ENCODE measurements at places on chromosomes 3 and 15.
A peak's percentile ranks its signal among the peaks of the same experiment; 100 is the strongest.

DNA sequence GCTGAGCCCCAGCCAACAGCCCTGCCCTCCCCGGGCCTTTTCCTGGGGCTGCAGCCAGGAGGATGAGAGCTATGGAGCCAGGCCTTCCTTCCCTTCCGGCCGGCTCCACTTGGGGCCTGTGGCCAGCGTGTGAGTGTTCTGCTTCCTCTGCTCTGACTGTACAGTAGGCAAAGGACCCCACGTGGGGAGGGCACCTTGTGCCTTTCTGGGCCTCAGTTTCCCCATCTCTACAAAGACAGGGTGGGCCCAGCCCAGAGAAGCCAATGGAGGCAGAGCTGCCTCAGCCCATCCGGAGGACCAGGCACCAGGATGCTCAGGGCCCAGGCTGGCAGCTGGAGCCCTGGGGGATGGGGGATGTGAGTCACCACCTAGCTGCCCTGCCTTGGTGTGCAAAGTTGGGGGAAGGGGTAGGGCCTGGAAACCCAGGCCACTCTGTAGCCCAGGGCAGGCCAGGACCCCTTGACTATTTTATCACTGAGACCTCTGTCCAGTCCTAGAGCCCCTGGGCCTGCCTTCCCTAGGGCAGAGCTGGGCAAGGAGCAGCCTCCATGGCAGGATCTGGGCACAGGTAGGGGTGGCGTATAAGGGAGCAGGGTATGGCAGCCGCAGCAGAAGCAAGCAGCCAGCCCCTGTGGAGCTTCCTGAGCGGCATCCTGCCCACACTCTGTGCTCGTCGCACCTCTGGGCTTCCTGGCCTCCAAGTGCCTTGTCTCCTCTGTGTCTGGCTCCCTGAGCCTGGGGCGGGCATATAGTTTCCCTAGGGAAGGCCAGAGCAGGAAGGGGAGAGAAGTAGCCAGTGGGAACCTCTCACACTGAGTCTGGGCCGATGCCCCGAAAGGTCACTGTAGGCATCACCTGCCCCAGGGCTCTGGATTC, 1.8 kb downstream of the PSTPIP1 start:
- DNase-seq, result no peak

GRCh38 chr3:171058873-171059603, 32.5 kb upstream of the SLC2A2 start:
- no peak for DNase-seq

GRCh38 chr3:197513953-197514785, 41.6 kb downstream of the BDH1 start:
- DNase-seq, result no peak

GRCh38 chr3:64552160-64552559, 135.6 kb downstream of the ADAMTS9 start:
- no peak for DNase-seq

GRCh38 chr3:66394019-66394752, 106.6 kb downstream of the LRIG1 start:
- no peak for DNase-seq

GRCh38 chr3:52109611-52110301, 44.5 kb downstream of the POC1A start:
- no peak for DNase-seq

DNA sequence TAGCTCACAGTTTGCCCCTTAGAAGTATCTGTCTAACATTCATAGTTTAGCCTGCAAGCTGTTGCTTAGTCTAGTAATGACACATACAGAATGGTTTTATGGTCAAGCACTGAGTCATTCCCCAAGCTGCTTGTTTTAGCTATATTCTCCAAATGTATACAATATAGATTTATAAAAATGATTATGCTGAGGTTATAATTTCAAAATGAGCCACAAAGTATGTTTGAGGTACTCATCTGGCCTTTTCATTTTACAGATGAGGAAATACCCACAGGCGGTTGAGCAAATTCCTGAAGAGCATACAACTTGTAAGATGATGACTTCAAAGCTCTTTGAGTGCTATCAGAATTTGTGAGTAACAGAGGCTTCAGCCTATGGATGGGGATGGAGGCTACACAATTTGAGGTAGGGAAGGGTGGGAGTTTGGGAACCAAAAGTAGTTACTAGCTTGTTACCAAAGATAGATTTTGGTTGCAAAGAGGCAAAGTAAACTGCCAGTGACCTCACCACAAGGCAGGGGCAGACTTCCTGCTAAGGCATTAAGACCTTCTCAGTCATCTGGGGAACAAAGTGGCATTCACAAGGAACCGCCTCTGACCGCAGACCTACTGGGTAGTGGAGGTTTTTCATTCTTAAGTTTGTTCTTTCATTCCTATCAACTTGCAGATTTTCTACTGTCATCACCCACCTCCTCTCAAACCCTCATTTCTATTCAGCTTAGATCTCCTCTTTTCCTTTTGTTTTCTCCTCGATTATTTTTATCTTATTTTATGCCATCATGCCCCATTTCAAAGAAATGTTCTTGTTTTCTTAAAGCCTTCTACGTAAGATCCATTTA, 257.2 kb upstream of the NECTIN3 start:
- DNase-seq, result peak; percentile 59

GRCh38 chr3:61646851-61647525, 85.6 kb downstream of the PTPRG start:
- DNase-seq, result no peak

- no peak for DNase-seq
Observed at GRCh38 chr3:13580256-13581023, 31.5 kb downstream of the FBLN2 start.

DNA sequence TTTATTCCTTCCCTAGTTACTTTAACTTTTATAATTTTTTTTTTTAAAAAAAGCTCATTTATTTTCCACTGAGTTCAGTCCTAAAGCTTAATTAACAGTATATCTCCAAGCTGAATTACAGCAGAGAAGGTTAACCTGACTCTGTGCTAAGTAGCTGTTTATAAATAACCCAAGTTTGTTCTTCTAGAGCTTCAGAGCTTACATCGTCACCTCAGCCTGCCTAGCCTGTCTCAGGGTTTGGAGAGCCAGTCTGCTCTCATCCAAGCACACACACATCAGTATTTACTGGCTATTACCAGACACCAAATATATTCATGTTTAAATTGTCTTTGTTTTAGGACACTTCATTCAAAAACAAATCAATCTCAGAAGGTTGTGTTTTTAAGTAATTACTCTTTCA, 154.9 kb downstream of the CDIN1 start:
- no peak for DNase-seq

DNA sequence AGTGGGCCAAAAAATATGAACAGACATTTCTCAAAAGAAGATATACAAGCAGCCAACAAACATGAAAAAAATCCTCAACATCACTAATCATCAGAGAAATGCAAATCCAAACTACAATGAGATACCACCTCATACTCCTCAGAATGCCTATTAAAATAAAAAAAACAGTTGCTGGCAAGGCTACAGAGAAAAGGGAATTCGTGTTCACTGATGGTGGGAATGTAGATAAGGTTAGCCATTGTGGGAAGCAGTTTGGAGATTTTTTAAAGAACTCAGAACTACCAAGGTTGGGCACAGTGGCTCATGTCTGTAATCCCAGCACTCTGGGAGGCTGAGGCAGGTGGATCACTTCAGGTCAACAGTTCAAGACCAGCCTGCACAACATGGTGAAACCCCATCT, 27.8 kb upstream of the C15orf40 start:
- DNase-seq, result no peak

DNA sequence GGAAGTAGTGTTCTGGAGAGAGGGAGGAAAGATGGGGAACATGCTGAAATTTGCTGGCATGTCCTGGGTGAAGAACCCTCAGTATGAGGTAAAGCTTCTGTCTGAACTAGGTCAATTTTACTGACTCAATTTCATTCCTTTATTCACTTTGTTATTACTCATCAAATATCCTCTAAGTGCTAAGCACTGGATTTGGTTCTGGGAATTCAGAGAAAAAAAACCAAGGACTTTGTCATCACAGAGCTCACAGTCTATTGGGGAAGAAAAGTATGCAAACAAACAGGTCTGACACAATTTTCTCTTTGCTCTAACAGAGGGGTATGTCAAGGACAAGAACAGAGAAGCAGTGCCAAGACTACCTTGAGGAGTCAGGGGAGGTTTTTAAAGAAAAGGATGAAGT, 68.0 kb downstream of the TFG start:
- no peak for DNase-seq

DNA sequence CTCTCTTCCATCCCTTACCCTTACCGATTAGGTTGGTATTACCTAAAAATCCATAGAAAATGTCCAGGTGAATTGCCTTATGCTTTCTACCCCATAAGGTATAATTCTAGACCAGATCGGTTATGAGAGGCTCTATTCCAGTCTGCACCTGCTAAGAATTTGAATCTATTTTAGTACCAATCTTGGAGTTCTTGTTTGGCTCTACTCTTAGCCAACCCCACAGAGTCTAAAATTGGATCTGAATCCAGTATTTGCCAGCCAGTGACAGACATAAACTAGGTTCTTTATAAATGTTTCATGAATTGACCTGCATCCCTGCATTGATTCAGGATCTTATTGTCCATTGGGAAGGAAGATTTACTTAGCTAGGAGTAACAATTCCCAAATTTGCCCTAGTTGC, 6.5 kb downstream of the KLHL24 start:
- no peak for DNase-seq

GRCh38 chr3:119258915-119259314, 18.2 kb upstream of the B4GALT4 start:
- DNase-seq, result no peak

GRCh38 chr15:99983171-99983885, 250.1 kb upstream of the LYSMD4 start:
- peak; percentile 49 for DNase-seq

DNA sequence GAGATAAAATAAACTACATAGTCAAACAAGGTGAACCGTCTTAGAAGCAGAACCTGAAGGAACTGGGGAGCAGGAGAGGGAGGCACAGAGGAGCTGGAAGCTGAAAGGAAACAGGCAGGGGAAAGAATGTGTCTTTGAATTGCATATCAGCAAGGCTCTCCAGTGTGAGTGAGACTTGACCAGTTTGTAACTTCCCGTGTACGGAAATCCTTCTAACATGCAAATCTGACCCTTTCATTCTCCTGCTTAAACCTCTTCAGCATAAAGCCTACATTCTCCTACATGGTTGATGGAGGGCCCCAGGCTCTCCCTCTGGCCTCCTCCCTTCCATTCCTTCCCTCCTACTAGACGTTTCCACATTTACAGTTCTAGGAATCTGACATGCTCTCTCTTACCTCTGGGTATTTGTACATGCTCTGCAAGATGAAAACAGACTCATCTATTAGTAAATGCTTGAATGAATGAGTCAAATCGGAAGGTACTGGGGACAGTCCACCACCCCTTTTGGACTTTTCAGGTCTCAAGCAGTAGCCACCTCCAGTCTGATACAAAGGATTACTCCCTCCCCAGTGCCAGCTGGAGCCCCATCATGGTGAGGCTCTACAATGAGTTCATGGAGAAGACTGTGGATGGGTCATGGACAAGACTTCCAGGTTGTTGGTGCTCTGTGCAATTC, 6.1 kb upstream of the SLC25A38 start:
- no peak for DNase-seq

- no peak for DNase-seq
Observed at GRCh38 chr3:177629276-177629675, 432.0 kb upstream of the TBL1XR1 start.

GRCh38 chr3:66361356-66361755, 139.5 kb downstream of the LRIG1 start:
- DNase-seq, result no peak

GRCh38 chr3:52217409-52217805, 8.0 kb downstream of the TLR9 start:
- no peak for DNase-seq

DNA sequence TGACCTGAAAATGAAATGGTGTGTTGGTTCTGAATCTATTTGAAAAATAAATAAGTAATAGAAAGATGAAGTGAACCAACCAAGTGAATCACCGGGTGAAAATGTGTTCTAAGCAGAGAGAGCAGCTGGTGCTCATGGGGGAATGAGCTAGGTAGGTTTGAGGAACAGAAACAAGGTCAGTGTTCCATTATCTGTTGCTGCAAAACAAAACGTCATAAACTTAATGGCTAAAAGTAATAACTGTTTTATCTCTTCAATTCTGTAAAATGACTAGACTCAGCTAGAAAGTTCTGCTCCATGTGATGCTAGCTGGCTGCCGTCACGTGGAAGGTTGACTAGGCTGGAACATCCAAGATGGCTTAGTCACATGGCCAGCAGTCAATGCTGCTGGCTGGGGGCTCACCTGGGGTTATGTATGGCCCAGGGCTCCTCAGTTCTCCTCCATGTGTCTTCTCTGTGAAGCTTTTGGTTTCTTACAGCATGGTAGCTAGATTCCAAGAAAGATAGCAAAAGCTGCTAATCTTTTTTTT, 13.3 kb upstream of the SH3BP5 start:
- DNase-seq, result no peak

GRCh38 chr3:113438224-113438623, 3.1 kb downstream of the CFAP44 start:
- DNase-seq, result no peak

- no peak for DNase-seq
Observed at GRCh38 chr15:64532521-64533315, 72.3 kb downstream of the ZNF609 start.

DNA sequence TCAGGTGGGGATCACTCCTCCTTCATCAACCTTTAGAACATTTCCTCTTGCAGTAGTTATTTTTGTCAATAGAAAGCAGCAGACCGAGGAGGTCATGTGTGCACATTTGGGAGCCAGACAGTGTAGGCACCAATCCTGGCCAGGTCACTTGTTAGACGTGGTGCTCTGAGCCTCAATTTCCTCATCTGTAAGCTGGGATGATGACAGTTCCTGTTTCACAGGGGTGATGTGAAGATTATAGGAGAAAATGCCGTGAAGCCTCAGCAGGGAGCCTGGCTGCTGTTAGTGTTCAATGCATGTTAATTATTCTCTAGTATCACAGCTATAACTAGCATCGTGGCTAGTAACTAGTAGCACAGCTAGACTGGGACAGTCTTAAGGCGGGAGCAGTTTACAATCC, 64.7 kb downstream of the ATP2B2 start:
- no peak for DNase-seq

DNA sequence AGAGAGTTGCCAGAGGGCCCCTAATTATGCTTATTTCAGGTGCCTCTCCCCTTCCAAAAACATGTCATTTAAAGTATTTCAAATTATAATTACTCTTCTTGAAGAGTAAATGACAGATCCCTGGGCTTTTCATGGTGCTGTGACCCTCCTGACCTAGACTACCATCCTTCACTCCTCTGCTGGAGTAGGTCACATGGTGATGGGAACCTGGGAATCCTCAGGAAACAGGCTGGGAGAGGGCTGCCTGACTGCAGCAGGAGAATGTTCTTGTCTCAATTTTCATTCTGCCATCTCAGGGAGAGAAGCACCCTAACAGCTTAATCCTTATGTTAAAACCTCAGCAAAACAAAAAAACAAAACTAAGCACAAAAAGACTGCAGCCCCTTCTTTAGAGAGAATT, 24.6 kb downstream of the PGBD4 start:
- no peak for DNase-seq

GRCh38 chr3:74787011-74787410, 172.6 kb upstream of the CNTN3 start:
- DNase-seq, result no peak

GRCh38 chr3:8879347-8879944, 83.8 kb downstream of the RAD18 start:
- no peak for DNase-seq

- no peak for DNase-seq
Observed at GRCh38 chr3:78831446-78831972, 936.3 kb downstream of the ROBO1 start.

- no peak for DNase-seq
Observed at GRCh38 chr3:111194048-111194447, 122.4 kb downstream of the NECTIN3 start.

- no peak for DNase-seq
Observed at GRCh38 chr3:38604246-38604645, 45.2 kb downstream of the SCN5A start.

- DNase-seq, result no peak
Observed at GRCh38 chr3:146598535-146598934, 6.6 kb downstream of the PLSCR5 start.

- no peak for DNase-seq
Observed at GRCh38 chr3:133827136-133827535, 21.5 kb downstream of the SRPRB start.

Measured in brain pericyte (primary cell).